Stimulated activated CD8-positive, alpha-beta memory T cell treated with anti-CD3 and anti-CD28 coated beads, Interleukin-7, amount 100 ng/mL, for 1 hour (primary cell): ENCODE measurements at places on chromosomes 4 and X.

GRCh38 chr4:169189372-169189771, 81.4 kb downstream of the SH3RF1 start:
- DNase-seq: no peak

GRCh38 chr4:64495946-64496345, 86.7 kb upstream of the TECRL start:
- no peak for DNase-seq

- no peak for DNase-seq
These were observed 882.6 kb downstream of the TRIML1 start for GRCh38 chr4:189021831-189022230.

DNA sequence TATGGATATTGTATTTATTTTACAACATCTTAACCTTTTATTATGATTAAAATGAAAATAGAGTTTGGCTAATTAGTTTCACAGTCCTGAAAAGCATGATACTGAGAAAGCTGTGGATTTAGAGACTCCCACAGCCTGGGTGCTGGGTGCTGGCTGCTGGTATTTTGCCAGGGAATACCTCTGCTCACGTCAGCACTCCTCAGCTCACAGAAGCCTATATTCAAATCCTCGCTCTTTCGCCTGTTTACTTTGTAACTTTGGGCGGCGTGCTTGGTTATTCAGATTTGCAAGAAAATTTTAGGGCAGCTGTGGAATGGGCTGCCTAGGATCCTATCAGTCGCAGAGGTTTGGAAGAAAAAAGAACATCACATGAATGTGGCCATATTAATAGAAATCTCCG, 261.8 kb downstream of the DCTD start:
- DNase-seq: no peak

DNA sequence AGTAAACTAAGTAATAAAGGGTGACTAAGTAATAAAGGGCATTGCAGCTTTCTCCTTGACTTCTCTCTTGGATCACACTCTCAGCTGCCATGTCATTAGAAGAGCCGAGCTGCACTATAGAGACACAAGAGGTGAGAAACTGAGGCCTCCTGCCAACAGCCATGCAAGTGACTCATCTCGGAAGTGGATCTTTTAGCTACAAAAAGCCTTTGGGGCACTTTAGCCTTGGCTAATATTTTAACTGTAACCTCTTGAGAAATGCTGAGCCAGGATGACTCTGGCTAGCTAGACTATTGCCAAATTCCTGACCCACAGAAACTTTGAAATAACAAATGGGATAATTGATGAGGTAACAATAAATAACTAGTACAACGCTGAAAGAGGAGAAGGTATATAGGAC, 1.5 kb upstream of the NEIL3 start:
- DNase-seq: no peak

DNA sequence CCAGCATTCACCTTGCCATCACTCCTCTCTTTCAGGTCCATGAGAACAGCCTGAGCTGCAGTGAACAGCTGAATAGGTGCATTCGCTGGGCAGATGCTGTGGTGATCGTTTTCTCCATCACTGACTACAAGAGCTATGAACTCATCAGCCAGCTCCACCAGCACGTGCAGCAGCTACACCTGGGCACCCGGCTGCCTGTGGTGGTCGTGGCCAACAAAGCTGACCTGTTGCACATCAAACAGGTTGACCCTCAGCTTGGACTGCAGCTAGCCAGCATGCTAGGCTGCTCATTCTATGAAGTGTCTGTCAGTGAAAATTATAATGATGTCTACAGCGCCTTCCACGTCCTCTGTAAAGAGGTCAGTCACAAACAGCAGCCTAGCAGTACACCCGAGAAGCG, 3.2 kb downstream of the RASL11B start:
- DNase-seq: no peak

GRCh38 chrX:8049827-8050226, 121.2 kb downstream of the VCX2 start:
- no peak for DNase-seq

DNA sequence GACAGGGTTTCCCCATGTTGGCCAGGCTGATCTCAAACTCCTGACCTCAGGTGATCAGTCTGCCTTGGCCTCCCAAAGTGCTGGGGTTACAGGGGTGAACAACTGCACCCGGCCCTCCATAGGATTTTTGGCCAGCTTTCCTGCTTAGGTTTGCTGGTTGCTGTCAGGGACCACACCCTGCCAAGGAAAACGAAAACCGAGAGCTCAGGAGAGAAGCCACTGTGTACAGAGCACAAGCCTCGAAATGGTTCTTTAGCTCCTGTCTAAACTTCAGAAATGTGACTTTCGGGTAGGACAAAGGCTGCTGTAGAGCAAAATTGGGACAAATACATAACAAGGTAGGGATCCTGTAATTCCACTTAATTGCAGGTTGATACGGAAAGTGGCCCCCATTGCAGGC, 146.3 kb upstream of the ATP6AP2 start:
- DNase-seq: no peak
